Peyer's patch (tissue), 4 donors: ENCODE measurements at places on chromosomes 11 and 22. TPM values are rescaled to one million over a fixed set of nuclear protein-coding genes. Genes with fewer than 3 reads are reported as not detected.
A peak's percentile ranks its signal among the peaks of the same experiment; 100 is the strongest.

DDX17 gene
- total RNA-seq, result 583 TPM

ARHGAP20 gene
- 2.3 TPM for total RNA-seq

DNA sequence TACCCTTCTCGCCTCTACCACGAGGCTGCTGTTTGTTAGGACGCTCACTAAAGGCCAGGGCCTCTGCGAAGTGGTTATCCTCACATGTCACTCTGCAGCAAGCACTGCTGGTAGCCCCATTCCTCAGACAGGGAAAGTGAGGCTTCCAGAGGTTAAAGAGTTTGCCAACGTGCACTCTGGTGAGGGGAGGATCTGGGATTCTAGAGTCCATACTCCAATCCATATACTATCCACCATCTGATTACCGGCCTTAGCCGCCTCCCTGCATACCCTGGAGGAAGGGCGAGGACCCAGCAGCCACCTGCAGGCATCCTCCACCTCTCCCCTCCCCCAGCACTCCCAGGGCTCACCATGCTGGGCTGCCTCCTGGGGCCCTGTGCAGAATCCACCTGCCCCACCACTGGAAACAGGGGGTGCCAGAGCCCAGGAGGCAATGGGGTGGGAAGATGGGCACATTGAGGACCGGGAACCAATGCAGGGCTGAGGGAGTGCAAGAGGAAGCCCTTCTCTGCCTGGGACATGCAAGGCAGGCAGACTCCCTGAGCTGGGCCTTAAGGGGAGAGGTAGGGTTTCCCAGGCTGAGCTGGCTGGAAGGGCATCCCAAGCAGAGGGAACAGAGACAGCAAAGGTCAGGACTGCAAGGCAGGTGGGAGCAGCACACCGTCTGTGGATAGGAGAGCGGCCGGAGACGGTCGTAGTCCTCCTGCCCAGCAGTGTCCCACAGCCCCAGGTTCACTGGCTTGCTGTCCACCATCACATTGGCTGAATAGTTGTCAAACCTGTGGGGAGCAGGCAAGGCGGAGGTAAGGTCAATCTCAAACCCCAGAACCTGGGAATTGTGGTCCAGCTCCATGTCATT, 11.7 kb downstream of the RAC2 start:
- DNase-seq, result peak; percentile 39

DNA sequence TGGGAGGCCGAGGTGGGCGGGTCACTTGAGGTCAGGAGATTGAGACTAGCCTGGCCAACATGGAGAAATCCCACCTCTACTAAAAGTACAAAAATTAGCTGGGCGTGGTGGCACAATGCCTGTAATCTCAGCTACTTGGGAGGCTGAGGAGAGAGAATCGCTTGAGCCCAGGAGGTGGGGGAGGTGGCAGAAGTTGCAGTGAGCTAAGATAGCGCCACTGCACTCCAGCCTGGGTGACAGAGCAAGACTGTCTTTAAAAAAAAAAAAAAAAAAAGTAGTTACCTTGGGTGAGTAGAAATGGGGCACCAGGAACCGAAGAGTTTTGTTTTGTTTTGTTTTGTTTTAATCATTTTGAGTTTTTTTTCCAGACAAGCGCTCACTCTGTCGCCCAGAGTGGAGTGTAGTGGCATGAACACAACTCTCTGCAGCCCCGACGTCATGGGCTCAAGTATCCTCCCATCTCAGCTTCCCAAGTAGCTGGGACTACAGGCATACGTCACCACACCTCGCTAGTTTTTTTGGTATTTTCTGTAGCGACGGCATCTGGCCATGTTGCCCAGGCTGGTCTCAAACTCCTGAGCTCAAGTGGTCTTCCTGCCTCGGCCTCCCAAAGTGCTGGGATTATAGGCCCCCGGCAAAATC, 15.8 kb downstream of the THAP12 start:
- no peak for DNase-seq

NECTIN1 gene
- total RNA-seq, result 16.8 TPM

TMPRSS6 gene
- total RNA-seq, result not detected

OR4C46 gene
- total RNA-seq, result not detected

DNA sequence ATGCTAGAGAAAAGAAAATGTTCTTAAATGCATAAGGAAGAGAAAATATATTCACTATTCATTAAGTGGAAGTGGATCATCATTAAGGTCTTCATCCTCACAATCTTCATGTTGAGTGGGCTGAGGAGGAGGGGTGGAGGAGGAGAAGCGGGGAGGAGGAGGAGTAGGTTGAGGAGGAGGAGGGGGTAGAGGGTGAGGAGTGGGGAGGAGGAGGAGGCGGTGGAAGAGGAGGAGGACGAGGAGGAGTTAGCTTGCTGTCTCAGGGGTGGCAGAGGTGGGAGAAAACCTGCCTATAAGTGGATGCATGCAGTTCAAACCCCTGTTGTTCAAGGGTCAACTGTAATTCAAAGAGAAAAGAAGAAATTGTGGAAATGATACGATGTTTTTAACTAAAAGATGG, 71.6 kb downstream of the MYEOV start:
- DNase-seq, result no peak

DNA sequence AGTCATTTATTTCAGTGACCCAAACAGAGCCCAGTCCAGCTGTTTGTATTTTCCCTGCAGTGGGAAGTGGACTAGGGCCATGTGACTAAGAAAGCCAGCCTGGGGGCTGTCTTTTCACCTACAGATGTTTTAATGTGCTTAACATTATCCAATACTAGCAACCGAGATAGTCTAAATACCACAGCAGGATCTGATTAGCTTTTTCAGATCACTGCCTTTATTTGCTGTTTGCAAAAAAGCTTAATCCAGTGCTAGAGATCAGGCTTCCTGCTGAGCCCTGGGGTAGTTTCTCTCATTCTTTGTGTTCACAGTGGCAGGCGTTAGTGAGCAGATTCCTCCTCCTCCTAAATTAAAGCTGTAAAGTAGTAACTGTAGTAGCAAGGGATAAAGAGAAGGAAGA, 35.0 kb downstream of the ZC3H12C start:
- DNase-seq, result no peak

NNMT gene
- 413 TPM for total RNA-seq

DNA sequence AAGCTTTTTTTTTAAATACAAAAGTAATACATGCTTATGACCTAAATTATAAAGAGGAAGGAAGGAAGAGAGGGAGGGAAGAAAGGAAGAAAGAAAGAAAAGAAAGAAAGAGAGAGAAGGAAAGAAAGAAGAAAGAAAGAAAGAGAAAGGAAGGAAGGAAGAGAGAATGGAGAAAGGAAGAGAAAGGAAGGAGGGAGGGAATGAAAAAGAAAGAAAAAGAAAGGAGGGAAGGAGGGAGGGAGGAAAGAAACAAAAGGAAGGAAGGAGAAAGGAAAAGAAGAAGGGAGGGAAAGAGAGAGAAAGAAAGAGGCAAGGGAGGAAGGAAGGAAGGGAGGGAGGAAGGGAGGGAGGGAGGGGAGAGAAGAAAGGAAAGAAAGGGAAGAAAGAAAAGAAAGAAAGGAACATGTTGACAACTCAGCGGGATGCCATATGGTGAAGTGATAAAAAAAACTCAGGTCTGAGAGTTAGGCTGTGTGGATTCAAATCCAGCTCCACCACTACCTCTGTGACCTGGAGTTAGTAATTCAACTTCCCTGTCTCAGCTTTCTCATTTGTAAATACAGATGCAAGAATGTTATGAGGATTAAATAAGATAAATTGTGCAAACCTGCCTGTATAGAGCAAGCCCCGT, 9.6 kb upstream of the EED start:
- no peak for DNase-seq

DNA sequence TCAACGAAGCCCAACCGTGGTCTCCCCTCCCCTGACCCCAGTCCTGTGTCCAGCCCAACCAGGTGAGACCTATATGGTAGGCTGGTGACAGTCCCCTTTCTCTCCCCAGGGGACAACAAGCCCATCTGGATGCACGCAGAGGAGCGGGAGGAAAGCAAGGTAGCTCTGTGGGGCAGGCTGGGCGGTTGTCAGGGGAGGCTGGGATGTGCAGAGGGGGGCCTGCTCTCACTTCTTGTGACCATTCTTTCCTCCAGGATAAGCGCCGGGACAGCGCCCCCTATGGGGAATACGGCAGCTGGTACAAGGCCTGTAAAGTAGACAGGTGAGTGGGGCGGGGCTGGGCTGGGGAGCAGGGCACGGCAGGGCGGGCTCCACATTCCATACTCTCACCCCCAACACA, 3.5 kb upstream of the RAB1B start:
- DNase-seq, result no peak

DNA sequence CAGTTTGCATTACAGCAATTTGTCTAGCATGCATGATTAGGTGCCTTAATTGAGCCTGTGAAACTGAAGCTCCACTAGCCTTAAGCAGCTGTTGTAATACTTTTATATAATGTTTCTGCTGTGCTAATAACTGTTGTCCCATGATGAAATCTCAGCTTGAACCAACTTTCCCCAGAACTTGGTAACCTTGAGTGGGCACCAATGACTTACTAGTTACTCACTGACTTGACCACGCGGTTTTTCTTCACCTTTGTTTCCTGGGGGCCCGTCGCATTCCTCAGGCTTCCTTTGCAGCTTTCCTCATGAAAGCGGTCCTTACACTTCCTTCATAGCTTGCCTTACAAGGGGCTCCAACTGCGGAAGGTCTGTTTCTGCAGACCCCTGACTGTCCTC, 11.2 kb upstream of the GLYATL1 start:
- DNase-seq, result no peak

- DNase-seq, result no peak
Observed at GRCh38 chr11:10050561-10050960, 243.5 kb downstream of the SBF2 start.

XKR3 gene
- not detected for total RNA-seq

- no peak for DNase-seq
Observed at GRCh38 chr22:21937041-21937820, 15.4 kb downstream of the PPM1F start.

EMID1 gene
- total RNA-seq, result 7.1 TPM

- DNase-seq, result no peak
Observed at GRCh38 chr11:57615308-57615707, 17.8 kb downstream of the SERPING1 start.

- no peak for DNase-seq
Observed at GRCh38 chr22:24207264-24208011, 26.2 kb downstream of the SUSD2 start.

GRCh38 chr11:22454461-22455090, 116.4 kb downstream of the SLC17A6 start:
- no peak for DNase-seq

DNA sequence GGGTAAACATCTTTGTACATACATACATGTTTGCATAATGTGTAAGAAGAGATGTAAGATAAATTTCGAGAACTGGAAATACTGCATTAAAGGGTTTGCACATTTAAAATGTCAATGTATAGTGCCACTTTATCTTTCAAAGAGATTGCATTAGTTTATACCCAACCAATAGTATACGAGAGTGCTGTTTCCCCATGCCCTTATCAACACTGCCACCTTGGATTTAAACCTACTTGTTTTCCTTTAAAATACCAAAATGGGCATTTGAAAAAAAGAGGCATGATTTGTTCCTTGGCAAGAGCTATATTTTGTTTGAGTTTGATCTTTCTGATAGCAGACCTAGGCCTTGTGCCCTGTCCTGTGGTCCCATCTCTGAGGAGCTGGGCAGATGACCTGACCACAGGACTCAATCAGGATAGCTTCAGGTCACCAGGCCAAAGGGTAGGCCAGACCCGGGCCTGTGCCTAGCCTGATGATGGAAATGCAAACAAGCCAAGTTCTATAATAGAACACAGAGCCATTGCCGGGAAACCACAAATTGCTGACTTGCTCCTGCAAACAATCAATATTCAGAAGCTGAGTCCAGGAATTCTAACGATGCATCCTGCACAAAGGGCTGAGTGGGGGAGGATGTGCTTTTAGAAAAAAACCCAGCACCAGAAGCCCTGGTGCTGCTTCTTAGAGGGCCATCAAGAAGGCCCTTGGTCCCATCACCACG, 16.9 kb upstream of the ALG8 start:
- no peak for DNase-seq

GRCh38 chr11:1776331-1776851, 12.7 kb upstream of the CTSD start:
- peak; percentile 26 for DNase-seq

GRCh38 chr11:57668434-57668782, 494 bp downstream of the ZDHHC5 start:
- DNase-seq, result peak; percentile 42

- peak; percentile 73 for DNase-seq
Observed at GRCh38 chr11:119339589-119340334, 921 bp downstream of the C1QTNF5 start.

DNA sequence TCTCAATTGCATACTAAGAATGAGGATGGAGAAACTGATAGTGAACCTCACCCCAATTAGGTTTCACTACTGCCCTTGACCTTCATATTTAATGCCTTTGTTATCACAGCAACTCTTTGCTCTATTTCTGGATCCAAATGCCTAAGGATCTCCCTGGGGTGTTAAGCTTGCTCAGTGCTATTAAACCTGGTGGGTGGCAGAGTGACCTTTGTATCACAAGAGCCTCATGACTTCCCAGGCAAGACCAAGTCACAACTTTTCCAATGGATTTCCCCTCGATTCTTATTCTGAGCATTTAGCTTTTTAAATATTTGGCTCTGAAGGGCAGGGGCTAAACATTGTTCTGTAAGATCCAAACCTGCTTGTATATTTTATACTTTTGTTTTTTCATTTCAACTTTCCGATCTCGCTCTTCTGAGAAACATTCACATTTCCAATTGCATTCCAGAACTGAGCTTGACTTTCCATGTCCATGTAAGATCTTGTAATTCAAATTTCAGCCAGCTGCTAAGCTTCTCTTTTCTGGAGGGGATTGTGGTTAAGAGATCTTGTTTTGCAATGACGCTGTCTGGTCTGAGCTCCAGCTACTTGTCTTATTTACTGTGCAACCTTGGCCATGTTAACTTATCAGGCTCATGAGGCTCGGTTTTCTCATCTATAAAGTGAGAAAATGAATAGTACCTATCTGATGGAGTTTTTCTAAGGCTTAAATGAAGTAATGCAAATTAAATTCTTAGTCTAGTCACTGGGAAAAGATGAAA, 6.4 kb upstream of the EHF start:
- DNase-seq, result no peak

GRCh38 chr11:83088965-83089364, 17.3 kb upstream of the RAB30 start:
- DNase-seq, result no peak

YPEL1 gene
- 4.8 TPM for total RNA-seq
